ENCODE measurements at places on chromosomes 4 and X.

DNA sequence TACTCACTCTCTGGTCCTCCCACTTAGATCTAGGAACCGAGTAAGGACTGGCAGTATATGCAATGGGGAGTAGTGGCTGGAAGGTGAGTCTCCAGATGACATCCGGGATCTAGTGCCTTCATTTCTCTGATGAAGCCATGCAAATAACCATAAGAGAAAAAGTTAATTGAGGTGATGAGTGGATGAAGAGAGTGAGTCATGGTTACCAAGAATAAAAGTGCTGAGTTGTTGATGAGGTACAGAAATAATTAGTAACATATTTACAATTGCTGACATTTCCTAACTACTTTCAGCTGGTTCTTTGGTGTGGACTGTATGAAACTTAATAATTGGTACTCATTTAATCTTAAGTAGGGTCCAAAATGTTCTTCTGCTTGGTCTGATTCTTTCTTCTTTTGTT lies 146.7 kb upstream of the PITX2 start:
- DNase-seq = no peak

- no peak for DNase-seq
Observed at GRCh38 chrX:73987166-73987565, 316.8 kb upstream of the ZCCHC13 start.

DNA sequence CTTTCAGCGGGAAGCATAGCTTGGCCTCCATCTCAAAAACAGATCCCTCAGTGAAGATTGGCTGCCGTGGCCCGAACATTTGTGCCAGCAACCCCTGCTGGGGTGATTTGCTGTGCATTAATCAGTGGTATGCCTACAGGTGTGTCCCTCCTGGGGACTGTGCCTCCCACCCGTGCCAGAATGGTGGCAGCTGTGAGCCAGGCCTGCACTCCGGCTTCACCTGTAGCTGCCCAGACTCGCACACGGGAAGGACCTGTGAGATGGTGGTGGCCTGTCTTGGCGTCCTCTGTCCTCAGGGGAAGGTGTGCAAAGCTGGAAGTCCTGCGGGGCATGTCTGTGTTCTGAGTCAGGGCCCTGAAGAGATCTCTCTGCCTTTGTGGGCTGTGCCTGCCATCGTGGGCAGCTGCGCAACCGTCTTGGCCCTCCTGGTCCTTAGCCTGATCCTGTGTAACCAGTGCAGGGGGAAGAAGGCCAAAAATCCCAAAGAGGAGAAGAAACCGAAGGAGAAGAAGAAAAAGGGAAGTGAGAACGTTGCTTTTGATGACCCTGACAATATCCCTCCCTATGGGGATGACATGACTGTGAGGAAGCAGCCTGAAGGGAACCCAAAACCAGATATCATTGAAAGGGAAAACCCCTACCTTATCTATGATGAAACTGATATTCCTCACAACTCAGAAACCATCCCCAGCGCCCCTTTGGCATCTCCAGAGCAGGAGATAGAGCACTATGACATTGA lies 175.4 kb downstream of the FAT4 start:
- DNase-seq = no peak

DNA sequence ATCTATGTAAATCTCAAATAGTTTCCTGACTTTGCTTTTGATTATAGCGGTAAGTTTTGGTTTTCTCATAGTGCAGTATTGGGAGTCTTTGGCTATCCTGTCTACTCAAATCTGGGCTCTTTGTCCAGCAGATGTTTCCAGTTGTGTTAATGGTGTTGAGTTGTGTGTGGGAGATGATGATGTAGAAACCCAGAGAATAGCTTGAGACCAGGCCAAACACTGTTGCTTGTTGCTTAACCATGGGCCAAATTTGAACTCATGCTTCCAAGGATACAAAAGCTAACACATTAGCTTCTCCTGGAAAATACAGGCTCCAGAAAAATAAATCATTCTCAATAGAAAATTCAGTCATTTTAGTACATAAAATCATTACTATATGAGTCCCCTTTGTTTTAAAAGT lies 82.6 kb upstream of the GYPA start:
- DNase-seq = no peak

- DNase-seq = no peak
Observed at GRCh38 chr4:14837860-14838259, 164.4 kb upstream of the CPEB2 start.

DNA sequence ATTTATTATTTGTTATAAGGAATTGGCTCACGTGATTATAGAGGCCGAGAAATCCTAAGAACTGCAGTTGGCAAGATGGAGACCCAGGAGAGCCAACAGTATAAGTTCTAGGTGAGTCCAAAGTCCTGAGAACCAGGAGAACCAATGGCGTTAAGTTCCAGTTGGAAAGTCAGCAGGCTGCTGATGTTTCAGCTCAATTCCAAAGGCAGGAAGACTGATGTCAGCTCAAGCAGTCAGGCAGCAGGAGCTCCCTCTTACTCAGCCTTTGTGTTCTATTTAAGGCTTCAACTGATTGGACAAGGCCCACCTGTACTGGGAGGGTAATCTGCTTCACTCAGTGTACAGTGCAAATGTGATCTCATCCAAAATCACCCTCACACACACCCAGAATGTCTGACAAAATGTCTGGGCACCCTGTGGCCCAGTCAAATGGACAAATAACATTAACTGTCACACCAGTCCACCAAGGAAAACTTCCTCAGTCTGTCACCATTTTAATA lies 30.8 kb upstream of the TBL1X start:
- DNase-seq = no peak

GRCh38 chr4:8904041-8904501 lies 32.4 kb upstream of the HMX1 start:
- no peak for DNase-seq

GRCh38 chr4:144634978-144635747 lies 10.8 kb upstream of the HHIP start:
- DNase-seq = no peak

DNA sequence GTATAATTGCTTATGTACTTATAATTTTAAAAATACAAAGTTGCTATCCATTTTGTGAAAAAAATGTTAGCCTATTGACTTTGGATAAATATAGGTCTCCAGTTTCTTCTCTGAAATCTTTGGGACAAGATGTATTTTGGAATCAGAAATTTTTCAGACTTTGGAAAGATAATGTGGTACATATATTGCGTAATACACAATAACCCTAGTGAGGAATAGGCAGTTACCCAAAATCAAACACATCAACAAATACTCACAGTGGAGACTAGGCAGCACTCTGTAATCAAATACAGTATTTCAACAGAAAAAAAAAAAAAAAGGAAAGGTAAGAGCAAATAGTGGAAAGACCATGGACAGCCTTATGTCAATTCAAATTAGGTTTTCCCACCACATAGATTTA lies 796.8 kb downstream of the ADGRL3 start:
- no peak for DNase-seq

DNA sequence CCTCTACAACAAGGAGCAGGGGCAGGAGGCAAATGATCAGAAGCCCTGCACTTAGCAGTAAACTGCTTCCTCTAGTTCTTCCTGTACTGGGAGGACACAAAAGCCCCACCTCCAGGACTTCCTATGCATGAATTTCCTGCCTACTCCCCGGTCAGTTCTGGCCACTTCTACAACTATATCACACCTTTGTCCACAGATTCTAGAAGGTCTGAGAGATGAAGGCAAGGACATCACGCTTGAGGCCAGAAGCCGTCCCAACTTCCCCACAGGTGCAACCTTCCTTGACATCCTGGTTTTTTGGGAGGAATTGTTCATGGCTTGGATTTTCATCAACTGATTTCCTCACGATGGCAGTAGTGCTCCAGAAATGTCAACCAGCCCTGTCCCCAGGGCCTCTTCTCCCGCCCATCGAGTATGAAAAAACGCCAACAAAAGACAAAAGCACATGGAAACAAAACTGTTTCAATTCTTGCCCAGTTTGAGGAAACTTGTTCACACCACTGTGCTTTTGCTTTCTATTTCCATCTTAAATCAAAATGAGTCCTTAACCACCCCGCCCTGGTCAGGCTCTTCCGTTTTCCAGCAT lies 206.5 kb upstream of the STK26 start:
- DNase-seq = peak; percentile 66

- DNase-seq = no peak
Observed at GRCh38 chr4:68406479-68406859, 40.8 kb upstream of the TMPRSS11E start.

DNA sequence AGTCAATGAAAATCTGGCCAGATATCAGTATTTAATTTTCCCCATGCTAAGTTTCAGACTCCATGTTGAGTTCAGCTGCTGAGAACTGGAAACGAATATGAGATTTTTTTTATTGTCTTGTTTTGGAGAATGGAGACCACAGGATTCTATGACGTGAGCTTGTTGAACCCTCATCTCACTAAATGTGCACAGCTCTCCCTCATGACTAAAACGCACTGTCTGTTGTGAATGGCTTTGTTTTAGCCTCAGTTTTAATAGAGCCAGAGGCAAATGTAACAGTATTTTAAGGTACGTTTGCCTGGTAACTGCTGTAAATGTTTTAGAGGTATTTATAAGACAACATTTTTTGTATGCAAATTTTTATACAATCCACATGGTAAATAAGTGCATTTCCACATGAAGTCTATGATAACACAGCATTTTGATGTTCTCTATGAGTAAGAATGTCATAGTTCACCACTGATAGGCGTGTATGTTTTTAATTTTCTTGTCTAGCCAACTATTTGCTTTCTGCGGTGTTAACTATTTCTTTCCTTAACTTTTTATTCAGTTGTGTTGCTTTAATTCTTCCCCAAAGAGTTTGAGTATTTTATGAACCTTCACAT lies 1159.3 kb upstream of the TENM3 start:
- DNase-seq = no peak

- no peak for DNase-seq
Observed at GRCh38 chrX:153632595-153632946, 14.4 kb upstream of the DUSP9 start.

DNA sequence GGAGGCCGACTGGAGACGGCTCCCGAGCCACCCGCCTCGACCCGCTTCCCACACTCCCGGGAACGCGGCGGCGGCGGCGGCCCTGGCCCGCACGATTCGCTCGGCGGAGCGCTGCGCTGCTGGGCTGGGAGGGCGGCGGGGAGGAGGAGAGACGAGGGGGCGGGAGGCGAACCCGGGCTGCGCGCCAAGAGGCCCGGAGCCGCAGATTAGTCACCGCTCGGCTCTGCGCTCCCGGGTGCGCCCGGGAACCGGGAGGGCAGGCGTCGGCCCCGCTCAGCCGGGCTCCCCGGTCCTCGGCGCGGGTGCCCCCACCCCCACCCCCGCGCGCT lies 11.2 kb upstream of the BCOR start:
- no peak for DNase-seq

- no peak for DNase-seq
Observed at GRCh38 chr4:140691369-140691768, 64.8 kb downstream of the TBC1D9 start.

DNA sequence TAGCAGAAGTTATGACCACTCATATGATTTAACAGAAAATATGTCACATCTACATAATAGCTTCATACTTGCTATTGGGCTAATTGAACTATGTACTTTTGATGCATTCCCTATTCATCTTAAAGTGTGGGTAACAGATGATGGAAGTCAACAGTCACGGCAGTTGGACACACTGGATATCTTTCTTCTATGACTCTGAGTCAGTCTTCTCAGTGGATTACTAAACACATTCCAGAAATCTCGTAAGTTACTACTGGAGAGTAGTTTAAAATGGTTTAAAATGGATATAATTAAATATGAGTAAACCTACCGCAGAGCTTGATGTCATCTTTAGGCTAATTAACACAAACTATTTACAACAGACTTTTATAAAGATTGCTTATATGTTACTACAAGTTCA lies 30.1 kb upstream of the CFAP299 start:
- DNase-seq = no peak

DNA sequence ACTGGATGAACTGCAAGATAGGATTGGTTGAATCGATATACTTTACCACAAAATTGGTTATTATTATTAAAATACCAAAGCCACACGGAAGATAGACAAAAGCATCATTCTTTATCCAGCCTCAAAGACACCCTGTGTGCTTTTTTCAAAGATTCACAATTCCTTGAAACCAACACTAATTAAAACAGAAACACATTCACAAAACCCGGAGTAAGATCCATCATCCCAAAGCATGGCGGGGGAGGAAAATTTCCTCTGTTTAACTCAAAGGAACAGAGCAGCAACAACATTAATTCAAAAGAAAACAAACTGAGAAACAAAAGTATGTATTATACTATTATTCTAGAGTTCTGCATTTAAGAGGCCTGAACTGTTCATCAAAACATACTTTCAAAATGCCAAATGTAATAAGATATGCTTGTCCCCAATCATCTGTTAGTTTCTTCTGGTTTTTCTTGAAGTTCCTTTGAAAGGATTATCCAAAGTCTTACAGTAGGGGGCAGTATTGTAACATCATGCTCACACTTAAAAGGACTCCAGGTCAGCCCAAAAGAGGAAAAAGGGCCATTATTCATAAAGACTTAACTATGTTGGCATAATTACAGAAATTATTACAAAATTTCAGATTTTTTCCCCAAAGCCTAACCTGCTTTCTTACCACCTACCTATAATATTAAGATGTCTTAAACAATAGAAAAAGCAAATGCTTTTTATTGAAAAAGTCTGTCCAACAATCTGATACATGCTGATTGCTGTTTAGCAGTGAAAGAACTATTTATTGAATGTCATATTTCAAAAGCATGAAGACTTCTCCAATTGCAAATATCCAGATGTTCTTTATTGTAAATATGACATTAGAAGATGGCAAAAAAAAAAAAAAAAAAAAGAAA lies 168.7 kb downstream of the SCFD2 start:
- DNase-seq = peak; percentile 88

DNA sequence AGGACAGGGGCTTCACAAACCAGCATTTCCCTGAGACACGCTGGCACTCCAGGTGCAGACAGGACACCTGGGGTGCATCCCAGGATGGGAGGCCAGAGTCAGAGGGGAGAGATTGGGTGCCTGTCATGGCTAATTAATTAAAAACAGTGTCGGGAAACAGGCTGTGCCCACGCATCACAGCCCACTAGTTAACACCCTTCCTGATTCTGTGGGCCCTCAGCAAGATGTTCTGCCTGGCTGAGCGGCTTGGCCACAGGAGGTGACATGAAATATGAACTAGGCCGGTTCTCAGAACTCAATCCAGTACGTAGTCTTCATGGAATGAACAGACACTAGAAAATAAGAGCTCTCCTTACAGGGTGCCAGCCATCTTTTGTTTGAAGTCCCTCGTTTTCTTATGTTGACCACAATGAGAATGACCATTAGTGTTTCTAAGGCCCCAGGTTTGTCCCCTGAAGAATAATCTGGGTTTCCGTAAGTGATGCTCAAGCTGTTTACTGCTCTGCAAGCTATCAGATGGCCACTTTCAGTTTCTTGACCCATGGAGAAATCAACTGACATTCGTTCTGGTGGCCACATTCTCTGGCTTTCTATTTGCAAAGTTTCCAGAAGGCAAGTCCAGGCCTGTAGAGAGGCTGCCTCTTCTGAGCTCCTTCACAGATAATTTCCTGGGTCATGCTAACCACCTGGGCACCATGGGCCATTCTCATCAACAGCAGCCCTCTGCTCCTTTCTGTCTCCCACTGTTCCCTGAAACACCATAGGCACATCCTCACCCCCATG lies 72.3 kb downstream of the SLC34A2 start:
- no peak for DNase-seq

GRCh38 chrX:27008486-27008885 lies 454.7 kb downstream of the PPP4R3C start:
- DNase-seq = no peak

GRCh38 chrX:72715546-72715945 lies 1.4 kb upstream of the PHKA1 start:
- DNase-seq = no peak

All from astrocyte of the cerebellum (primary cell).